ENCODE measurements at places on chromosomes 6 and 20. TPM values are rescaled to one million over a fixed set of nuclear protein-coding genes. Genes with fewer than 3 reads are reported as not detected.

The EPPIN gene
- not detected for total RNA-seq

The MRAP2 gene
- not detected for total RNA-seq

The GHRH gene
- total RNA-seq = not detected

The EYA2 gene
- not detected for total RNA-seq

The MYO6 gene
- 0.67 TPM for total RNA-seq

The CST4 gene
- total RNA-seq = not detected

The SLC26A8 gene
- total RNA-seq = not detected

The FOXC1 gene
- not detected for total RNA-seq

The CDSN gene
- total RNA-seq = not detected

The RTF2 gene
- total RNA-seq = 106 TPM

The CNBD2 gene
- 4.0 TPM for total RNA-seq

The FIG4 gene
- 11.0 TPM for total RNA-seq

The NTSR1 gene
- 0.94 TPM for total RNA-seq

The NELFCD gene
- 98.2 TPM for total RNA-seq

The LY6G6D gene
- total RNA-seq = not detected

The ADTRP gene
- 2.4 TPM for total RNA-seq

The ANGPT4 gene
- not detected for total RNA-seq

The BPIFB2 gene
- total RNA-seq = not detected

The REM1 gene
- not detected for total RNA-seq

All from activated CD4-positive, alpha-beta T cell treated with anti-CD3 and anti-CD28 coated beads, Interleukin-2, amount 10 ng/mL, durations not matched to agents 7 days and 5 days (primary cell).